Endothelial cell (in vitro differentiated cells): ENCODE measurements at places on chromosomes 5 and 9. TPM values are rescaled to one million over a fixed set of nuclear protein-coding genes. Genes with fewer than 3 reads are reported as not detected.

- DNase-seq, result no peak
Measured at GRCh38 chr9:114288193-114289091, 34.5 kb upstream of the ORM1 start.

DNA sequence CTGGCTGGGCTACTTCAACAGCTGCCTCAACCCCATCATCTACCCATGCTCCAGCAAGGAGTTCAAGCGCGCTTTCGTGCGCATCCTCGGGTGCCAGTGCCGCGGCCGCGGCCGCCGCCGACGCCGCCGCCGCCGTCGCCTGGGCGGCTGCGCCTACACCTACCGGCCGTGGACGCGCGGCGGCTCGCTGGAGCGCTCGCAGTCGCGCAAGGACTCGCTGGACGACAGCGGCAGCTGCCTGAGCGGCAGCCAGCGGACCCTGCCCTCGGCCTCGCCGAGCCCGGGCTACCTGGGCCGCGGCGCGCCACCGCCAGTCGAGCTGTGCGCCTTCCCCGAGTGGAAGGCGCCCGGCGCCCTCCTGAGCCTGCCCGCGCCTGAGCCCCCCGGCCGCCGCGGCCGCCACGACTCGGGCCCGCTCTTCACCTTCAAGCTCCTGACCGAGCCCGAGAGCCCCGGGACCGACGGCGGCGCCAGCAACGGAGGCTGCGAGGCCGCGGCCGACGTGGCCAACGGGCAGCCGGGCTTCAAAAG is 36.9 kb upstream of the TTC1 start:
- DNase-seq, result peak; percentile 49

LHFPL2 gene
- 47.6 TPM for total RNA-seq

GRCh38 chr5:11898-12297 is 80.1 kb upstream of the PLEKHG4B start:
- no peak for DNase-seq

AGGF1 gene
- total RNA-seq, result 18.1 TPM

GRCh38 chr5:107696498-107696897 is 25.8 kb upstream of the EFNA5 start:
- no peak for DNase-seq

- DNase-seq, result no peak
Measured at GRCh38 chr5:133260715-133261114, 208.9 kb downstream of the HSPA4 start.

DNA sequence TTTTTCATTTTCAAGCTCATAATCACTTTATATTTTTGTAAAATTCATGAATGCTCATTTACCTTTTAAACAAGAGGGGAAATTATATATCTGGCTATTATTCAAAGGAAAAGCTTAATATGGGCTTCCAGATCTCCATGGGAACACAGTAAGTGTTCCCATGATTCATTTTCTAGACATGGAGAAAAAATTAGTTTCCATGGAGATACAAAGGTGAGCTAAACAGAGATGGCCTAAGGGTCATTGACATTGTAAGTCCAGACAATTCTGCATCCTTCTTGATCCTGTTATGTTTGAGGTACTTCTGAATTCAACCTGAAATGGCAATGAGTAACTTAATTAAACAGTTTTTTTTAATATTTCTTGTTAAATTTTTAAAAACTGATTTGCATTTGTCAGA is 341.4 kb upstream of the PRR16 start:
- DNase-seq, result no peak

- DNase-seq, result no peak
Measured at GRCh38 chr5:178115814-178116142, 2.4 kb downstream of the N4BP3 start.

- DNase-seq, result no peak
Measured at GRCh38 chr9:106653213-106653612, 209.8 kb upstream of the ZNF462 start.

DNA sequence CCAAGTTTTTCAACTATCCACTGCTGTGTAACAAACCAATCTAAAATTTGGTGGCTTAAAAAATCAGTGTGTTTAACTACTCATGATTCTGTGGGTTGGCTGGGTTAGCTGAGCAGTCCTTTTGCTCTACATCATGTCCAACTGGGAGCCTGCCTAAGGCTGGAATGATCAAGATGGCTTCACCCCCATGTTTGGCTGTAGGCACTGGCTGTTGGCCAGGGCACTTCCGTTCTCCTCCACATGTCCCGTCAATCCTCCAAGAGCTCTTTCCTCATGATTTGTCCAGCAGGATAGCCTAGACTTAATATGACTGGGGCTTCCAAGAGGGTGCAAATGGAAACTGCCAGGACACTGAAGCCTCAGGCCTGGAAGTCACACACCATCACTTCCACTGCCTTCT is 17.0 kb upstream of the TSSK1B start:
- no peak for DNase-seq

- DNase-seq, result no peak
Measured at GRCh38 chr5:10536931-10537579, 26.8 kb upstream of the ANKRD33B start.

DNA sequence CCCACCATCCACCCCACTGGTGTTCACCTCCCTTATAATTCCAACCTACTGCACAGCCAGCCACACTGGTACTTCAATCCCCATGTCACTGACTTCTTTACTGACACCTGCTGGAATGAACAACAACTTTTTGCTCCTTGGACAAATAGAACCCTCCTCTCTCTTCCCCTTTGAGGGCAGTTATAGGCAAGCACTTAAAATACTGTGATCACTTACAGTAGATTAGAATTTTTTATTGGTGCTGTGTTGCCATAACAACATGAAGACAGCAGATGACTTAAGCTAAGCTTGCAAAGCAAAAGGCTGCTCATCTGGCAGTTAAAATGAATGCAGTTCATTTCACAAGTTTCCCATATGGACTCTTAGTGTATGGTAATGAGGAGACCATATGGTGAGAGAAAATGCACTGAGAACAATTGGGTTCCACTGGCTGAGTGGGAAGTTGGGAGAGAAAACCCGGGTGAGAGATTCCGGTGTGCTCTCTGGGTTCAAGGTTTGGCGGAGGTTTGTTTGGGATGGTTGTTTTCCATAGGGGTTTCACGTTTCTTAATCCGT is 374.3 kb downstream of the EBF1 start:
- no peak for DNase-seq

EXOSC2 gene
- total RNA-seq, result 26.0 TPM

DNA sequence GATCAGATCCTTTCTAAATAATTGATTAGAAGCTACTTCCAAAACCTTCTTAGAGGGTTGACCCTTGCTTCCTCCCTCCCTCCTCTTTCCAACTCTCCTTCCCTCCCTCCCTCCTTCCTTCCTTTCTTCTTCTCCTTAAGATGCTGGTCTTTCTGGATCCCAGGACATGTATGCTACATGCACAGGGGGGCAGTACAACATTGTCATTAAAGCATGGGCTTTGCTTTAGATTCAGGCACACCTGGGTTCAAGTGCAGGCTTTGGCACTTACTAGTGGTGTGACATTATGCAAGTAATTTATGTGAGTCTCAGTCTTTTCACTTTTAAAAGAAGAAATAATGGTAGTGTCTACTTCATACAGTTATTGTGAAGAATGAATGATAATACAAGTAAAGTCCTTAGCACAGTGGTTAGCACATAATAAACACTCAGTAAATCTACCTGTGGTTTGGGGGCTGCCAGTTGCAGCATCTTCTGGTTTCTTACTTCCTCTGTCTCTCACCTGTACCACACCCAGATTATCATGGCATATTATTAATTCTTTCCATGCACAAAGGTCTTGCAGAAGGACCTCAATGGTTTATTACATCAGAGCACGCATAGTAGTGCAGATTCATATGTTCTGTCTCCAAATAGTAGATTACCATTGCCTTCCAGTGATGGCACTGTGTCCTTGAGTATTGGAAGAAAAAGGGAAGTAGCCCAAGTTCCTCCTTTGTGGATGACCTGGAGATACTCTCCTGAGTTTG is 154.1 kb downstream of the ARHGAP26 start:
- no peak for DNase-seq
